ENCODE measurements at places on chromosomes 5 and 9.

GRCh38 chr9:33379666-33380389 is 22.5 kb downstream of the AQP7 start:
- no peak for DNase-seq

GRCh38 chr9:98726735-98727134 is 18.0 kb upstream of the GABBR2 start:
- DNase-seq: no peak

DNA sequence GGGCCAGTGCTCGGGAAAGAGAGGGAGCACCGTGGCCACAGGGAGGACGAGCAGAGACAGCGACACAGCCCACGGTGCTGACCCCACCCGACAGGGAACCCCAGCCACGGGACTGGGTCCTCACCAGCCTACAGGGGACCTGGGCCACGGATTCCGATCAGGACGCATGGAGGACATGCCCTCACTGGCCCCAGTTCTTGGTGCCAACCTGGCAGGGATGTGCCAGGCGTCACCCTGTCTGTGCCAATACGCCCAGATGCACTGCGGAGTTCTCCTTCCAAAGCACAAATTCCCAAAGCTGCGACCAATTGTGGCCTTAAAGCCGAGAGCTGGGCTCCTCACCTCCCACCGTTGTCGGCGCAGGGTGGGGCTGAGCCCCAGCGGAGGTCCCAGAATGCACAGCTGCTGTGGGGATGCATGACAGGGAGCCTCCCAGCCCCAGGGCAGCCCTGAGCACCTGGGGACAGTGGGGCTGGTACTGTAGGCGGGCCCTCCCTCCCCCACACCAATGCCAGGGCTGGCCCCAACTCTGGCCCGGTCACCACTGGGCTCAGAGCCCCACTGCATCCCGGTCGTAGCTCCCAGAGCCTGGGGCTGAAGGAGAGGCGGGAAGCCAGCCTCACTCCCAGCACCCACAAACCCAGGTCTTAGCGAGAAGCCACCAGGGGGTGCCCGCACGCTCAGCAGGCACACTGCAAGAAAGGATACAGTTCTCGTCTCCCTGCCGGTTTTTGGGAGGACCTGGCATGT is 44.2 kb downstream of the NKD2 start:
- DNase-seq: no peak

GRCh38 chr5:158861366-158861765 is 238.3 kb downstream of the EBF1 start:
- no peak for DNase-seq

DNA sequence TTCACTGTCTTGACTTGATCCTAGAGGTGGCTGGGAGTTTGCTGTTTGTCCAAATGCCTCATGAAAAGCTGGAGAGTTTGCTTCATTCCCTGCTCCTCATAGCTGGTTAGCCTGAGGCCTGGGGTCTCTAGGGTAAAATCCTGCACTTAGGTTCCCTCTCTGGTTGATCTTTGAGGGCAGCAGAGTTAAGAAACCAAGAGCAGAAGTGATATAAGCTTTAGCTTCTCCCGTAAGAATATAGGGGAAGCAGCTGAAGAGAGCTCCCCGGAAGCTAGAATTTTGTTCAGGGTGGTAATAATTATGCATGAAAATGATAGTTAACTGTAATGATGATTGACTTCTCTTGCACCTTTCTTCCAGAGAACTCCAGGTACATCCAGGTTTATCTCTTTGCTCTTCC is 1.4 kb downstream of the FAM53C start:
- no peak for DNase-seq

DNA sequence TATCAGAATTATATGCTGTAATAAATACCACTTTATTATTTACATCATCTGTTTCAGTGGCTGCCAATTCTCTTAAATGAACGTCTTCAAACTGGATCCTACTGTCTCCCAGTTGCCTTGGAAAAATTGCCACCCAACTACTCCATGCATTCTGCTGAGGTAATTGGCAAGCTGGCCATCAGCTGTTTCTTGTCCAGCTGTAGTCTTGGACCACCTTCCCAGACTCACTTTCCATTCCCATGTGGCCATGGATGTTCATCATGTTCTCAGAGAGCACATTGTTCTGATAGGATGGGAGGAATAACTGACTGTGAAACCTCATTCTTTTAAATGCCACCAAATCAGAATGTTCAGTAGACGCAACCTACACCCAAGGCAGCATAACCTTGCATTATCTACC is 157.5 kb downstream of the DOCK8 start:
- no peak for DNase-seq

DNA sequence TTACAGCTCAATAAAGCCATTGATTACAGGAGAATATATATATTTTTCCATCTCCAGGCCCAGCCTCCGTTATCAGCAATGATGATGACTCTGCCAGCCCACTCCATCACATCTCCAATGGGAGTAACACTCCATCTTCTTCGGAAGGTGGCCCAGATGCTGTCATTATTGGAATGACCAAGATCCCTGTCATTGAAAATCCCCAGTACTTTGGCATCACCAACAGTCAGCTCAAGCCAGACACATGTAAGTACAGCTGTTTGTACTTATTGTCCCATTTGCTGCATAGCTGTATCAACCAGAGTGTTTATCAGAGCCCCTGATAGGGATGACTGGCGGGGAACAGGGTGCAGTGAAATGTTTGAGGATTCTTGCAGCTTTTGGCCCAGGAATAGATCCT is 197.7 kb downstream of the NTRK2 start:
- DNase-seq: no peak

DNA sequence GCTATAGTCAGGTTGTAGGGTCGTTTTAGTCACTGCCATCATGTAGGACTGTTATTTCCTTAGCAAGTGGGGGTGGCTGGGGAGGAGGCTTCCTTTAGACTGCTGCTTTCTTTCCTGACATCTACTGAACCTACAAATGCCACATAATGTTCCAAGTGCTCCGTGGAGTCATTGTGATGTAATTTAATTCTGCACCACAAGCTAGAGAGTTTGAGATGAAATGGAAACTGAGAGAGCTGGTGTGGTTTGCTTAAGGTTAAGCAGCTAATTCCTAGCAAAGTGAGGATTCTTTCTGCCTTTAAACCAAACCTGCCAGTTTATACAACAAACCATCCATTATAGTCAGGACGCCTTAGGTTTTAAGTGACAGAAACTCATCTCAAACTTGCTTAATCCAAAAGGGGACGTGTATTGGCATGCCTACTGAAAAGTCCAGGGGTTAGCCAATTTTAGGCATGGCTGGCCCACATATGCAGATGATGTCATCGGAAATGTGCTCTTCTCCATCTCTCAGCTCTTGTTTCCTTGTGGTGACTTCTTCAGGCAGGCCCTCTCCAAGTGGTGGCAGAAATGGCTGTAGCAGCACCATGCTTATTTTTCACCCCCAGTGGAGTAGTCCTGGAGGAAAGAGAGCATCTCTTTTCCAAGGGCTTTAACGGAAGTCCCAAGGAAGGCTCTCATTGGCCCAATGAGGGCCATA is 30.5 kb downstream of the ZNF618 start:
- no peak for DNase-seq

GRCh38 chr5:173281910-173282309 is 46.3 kb downstream of the STC2 start:
- DNase-seq: no peak

DNA sequence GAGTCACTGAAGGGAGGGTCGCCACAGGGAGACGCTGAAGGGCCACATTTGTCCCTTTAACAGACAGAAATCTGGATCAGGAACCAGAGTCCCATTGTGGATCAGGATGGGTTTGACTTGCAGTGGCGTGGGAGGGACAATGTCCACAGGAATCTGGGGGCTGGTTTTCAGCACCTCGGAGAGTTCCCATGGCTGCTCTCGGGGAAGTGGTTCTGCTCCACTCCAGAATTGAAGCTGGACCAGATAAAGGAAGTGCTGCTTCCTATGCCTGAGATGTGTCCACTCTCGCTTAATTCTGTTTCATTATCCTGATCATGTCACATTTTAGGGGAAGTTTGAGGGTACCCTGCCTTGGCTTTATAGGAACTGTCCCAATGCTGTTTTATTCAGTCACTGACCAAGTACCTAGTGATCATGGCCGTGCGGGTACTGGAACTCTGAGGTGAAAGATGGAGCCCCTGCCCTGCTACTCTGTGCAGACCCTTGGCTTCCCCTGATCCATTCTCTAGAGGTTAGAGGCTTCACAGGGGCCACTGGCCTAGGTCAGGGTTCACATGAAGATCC is 28.7 kb downstream of the ENHO start:
- DNase-seq: no peak

GRCh38 chr9:77417566-77417965 is 230.6 kb downstream of the GNA14 start:
- no peak for DNase-seq

DNA sequence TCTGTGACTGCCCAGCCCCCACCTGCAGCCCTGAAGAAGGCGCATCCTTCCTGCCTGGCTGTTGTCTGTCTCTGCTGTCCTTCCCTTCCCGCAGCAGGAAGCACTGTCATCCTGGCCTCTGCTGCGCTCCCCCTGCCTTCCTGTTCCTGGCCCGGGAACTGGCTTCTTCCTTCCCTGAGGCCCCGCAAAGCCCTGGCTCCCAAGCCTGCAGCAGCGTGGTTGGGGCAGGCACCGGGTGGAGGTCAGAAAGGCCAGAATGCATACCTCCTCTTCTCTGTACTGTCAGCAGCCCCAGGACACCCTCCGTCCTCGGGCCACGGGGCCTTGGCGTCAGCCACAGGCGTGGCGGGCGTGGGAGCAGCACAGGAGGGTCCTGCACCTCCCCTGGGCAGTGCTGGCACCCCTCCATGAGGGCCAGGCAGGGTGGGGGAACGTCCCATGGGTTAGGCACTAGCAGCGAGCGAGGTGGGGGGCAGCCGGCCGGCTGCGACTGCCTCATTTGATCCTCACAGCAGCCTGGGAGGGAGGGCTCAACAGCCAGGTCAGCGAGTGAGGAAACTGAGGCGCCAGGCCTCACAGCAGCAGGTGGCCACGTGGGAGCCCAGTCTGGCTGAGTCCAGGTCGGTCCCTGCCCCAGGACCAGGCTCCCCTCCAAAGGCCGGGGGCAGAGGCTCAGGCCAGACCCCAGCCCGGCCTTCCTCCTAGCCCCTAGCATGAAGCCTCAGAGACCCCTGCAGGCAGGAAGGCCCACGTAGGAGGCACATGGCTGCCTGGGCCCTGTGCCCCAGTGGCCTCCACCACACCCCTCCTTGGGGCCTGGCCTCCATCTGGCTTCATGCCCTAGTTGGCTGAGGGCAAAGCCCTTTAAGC is 9.4 kb downstream of the FLT4 start:
- DNase-seq: no peak

DNA sequence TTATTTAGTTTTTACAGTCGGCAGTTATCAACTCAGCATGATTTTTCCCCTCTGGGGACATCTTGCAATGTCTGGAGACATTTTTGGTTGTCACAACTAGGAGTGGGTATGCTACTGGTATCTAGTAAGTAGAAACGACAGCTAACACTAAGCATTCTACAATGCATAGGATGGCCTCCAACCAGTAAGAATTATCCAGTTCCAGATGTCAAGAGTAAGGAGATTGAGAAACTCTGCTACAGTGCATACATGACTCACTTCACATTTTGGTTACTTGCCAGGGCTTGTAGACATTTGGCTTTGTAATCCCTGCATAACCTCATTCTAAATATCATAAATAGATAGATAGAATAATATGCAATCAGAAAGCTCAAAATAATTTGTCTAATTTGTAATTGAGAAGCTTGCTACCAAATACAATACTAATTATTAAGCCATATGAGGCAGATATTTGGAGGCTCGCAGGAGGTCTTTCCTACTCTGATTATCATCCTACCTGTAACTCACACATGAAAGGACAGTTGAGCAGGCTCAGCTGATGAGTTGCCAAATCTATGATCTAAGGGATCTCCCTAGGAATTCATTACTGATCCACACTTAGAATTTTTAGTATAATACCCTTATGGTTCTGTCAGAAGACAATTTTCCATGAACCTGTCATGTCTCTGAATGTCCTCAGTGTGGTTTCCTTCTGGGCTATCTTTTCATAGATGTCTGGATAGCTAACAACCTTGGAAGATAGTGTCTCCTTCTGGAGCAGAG is 346.9 kb upstream of the TLE4 start:
- no peak for DNase-seq

- no peak for DNase-seq
Observed at GRCh38 chr9:133506653-133507038, 18.1 kb downstream of the MYMK start.
